ENCODE measurements at places on chromosomes 1 and 21. TPM values are rescaled to one million over a fixed set of nuclear protein-coding genes. Genes with fewer than 3 reads are reported as not detected.

DNA sequence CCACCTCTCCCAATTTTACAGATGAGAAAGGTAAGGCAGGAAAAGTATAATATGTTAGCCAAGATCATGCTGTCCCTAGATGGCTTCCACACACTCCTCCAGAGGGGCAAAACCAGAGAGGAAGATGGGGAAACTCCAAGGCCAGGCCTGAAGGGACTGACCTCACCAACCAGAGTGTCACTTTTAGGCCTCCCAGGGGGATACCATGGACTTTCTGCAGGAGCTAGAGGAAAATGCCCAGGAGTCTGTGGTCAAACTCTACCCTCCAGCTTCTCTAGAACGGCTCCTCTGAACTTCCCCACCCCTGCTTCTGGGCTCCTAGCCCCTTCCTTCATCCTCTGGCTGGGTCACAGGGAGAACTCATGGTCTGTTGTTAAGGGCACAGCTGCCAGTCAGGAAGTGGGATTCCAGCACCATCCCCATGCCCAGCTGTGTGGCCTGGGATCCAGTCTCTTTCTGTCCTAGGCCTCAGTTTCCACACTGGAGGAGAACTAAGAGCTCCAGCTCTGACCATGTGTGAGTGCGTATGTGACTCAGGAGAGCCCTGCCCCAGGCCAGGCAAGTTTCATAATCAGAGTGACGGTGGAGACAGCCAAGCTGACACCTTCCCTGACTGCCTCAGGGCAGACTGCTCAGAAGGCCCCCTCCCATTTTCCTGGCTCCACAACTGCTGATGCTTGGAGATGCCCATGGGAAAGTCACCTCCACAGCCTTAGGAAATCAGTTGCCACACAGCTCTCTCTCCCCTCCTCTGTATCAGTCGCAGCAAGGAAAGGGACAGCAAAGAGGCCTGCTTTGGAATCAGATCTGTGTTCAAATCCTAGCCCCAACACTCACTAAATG, 1.9 kb downstream of the IGSF8 start:
- H3K36me3 ChIP-seq, result no peaks in the 10 kb centered on the region
- H3K27ac ChIP-seq, result no peak overlapping the region
- H3K27me3 ChIP-seq, result no peaks in the 10 kb centered on the region
- no peak for DNase-seq

DNA sequence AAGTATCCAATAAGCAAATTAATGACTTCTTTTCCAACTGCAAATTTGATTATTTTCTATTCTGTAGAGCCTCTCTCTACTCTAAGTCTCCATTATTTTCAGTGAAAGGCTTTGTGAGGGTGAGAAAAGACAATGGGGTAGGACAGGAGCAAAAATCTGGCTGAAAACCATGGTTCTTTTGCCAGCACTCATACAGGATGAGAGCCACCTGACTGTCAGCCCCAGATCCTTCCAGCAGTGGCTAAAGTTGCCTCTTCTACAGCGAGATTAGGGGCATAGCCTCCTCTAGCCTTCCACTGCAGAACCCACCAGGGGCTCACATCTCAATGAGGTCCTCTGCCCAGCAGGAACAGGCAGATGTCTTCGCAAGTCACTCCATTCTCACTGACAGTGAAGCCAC, 23.7 kb downstream of the NMNAT2 start:
- H3K27me3 ChIP-seq, result peaks cover 53% of the 10 kb centered on the region
- no peak for DNase-seq
- no peak overlapping the region for H3K27ac ChIP-seq
- H3K4me1 ChIP-seq, result no peaks in the 10 kb centered on the region
- peaks cover 2% of the 10 kb centered on the region for H3K36me3 ChIP-seq

GRCh38 chr1:171486048-171486519, 754 bp downstream of the PRRC2C start:
- H3K27me3 ChIP-seq, result peaks cover 2% of the 10 kb centered on the region
- peak overlapping the region; percentile 91 for H3K4me3 ChIP-seq
- H3K27ac ChIP-seq, result peak overlapping the region; percentile 98
- no peak for DNase-seq
- peaks cover 40% of the 10 kb centered on the region for H3K4me1 ChIP-seq
- H3K36me3 ChIP-seq, result peaks cover 3% of the 10 kb centered on the region

- no peaks in the 10 kb centered on the region for H3K36me3 ChIP-seq
- H3K4me1 ChIP-seq, result peaks cover 38% of the 10 kb centered on the region
- H3K4me3 ChIP-seq, result no peak overlapping the region
- no peak for DNase-seq
Observed at GRCh38 chr1:210260096-210260495, 27.5 kb downstream of the SERTAD4 start.

Gene OXCT2
- not detected for total RNA-seq

Gene GJA9
- not detected for total RNA-seq

Measured in osteocyte (in vitro differentiated cells).